ENCODE measurements at places on chromosomes 4 and X.

GRCh38 chr4:1126506-1126905 lies 13.1 kb upstream of the RNF212 start:
- DNase-seq, result no peak

- no peak for DNase-seq
These were observed 60.5 kb upstream of the PGRMC2 start for GRCh38 chr4:128347930-128348660.

- DNase-seq, result no peak
These were observed 23.2 kb downstream of the NDNF start for GRCh38 chr4:121049072-121049599.

- no peak for DNase-seq
These were observed 39.1 kb upstream of the TMEM192 start for GRCh38 chr4:165151734-165152133.

GRCh38 chr4:145930592-145930991 lies 8.0 kb downstream of the ZNF827 start:
- no peak for DNase-seq
